Stomach (tissue), 19 donors: ENCODE measurements at places on chromosomes 16 and 17. TPM values are rescaled to one million over a fixed set of nuclear protein-coding genes. Genes with fewer than 3 reads are reported as not detected.

SLC16A3 gene
- polyA plus RNA-seq: 4.9 TPM

BEAN1 gene
- polyA plus RNA-seq: not detected

TBC1D3E gene
- not detected for polyA plus RNA-seq

KRTAP4-1 gene
- polyA plus RNA-seq: not detected

KIF1C gene
- 130 TPM for polyA plus RNA-seq
